ENCODE measurements at places on chromosomes 13 and 19.

- DNase-seq = no peak
Observed at GRCh38 chr19:53662209-53662608, 30.4 kb downstream of the DPRX start.

- DNase-seq = no peak
Observed at GRCh38 chr19:40799558-40800338, 757 bp downstream of the EGLN2 start.

DNA sequence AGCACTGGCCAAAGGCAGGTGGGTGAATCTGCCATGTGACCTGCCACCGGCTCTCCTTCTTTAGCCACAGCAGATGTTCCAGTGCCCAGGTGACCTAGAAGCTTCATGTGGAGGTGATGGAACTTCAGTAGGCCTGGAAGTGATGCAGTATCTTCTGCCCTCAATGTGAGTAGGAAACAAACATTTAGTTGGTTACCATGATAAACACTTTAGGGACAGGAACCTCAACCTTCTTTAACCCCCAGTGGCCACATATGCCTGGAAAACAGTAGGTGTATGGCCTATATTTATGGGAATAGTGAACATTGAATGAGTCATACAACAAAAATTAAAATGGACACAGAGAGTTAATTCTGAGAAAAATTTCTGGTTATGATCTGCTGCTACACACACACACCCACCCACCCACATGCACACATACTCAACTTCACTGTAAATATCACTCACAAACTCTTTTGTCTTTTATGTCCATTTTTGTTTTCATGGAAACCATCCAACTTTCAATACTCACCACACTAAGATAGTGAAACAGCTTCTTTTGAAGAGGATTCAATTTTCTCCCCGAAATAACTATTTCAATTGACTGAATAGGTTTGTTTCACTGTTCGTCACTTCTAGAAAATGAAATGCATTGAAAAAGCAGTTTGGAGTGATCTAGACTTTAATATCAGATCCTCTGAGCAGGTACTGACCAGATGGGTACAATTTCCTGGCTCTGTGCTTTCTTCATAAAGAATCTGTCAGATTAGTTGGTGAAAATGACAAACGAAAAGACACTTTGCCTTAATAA lies 97.3 kb downstream of the STARD13 start:
- DNase-seq = no peak

- no peak for DNase-seq
Observed at GRCh38 chr13:114110091-114110829, 22.2 kb downstream of the RASA3 start.

DNA sequence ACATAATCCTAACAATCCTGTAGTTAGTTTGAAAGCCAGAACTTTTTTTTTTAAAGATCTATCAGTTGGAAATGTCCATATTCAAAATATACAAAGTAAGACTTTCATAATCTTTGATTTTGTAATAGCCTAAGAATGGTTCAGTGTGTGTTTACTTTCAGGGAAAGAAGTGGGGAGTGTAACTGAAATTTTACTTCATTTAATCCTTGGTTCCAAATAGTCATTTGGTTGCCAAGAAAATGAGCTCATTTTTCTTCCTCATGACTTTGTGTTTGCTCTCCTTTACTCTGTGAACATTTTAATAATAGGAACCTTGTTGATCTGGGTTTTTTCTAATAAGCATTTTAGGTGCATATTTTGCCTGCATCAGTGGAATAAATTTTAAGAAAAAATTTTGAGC lies 278.8 kb downstream of the SLITRK6 start:
- DNase-seq = no peak

DNA sequence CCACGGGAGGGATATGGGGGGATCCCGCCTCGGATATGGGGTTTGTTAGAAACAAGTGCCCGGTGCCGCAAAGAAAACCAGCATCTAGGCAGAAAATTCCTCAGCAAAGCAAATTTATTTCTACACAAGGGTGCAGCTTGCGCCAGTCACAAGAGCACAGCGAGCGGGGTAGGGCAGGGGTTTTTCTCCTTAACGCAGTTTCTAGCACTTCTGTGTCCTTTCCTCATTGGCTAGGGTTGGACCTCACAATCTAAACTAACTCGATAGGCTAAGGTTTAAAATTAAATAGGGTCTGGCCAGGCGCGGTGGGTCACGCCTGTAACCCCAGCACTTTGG lies 595 bp downstream of the ZNF440 start:
- DNase-seq = no peak

DNA sequence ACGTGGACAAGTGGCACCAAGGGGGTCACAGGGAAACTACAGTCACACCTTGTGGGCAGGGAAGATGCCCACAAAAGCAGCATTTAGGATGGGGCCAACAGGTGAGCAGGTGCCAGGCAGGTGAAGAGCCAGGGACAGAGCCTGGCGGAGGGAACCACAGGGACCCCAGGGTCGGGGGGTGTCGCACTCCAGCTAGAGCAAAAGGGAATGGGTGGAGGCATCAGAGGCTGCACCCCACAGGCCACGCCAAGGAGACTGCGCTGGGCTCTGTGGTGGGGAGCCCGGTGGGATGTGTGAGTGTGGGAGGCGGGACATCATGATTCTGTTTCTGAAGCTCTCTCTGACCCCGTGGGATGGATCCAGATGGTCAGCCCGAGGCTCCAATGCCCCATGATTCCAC lies 66.7 kb downstream of the EPS15L1 start:
- DNase-seq = no peak

DNA sequence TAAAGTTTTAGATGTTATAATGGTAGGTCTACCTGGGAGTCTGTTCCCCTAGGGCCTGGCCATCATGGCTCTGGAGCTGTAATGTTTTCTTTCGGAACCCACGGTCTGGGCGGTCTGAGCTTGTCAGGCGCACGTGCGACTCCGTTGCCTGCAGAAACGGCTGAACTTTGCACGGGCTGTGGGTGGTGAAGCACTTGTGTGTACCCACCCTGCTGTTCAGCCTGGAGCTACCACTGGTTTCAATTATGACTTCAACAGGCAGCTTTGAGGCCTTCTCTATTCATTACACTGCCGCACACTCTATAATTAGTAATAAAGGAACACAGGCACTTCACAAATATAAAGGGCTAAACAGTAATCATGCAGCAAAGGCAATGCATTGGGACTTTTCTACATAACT lies 6.0 kb downstream of the PCDH8 start:
- DNase-seq = no peak

DNA sequence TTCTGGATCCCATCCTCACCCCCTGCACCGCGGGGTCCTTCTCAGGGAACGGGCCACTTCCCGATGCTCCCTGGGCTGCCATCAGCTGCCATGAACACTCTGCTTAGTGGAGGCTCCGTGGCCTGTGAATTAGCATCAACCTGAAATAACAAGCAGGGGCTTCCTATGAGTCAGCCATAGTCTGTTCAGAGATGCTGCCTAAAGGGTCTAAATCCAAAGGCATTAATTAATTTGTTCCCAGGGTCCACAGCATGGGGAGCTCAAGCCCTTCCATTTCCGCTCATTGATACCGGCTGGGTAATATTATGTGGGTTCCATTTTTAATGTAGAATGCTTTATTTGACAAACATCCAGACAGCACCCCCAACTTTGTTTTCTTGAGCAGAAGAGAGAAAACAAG lies 341.9 kb upstream of the TMTC4 start:
- no peak for DNase-seq

- DNase-seq = no peak
Observed at GRCh38 chr13:21063031-21063430, 1.6 kb upstream of the LATS2 start.

- no peak for DNase-seq
Observed at GRCh38 chr19:8004723-8005513, 523 bp downstream of the ELAVL1 start.

GRCh38 chr13:33032037-33032625 lies 15.9 kb downstream of the KL start:
- DNase-seq = no peak

GRCh38 chr19:28656644-28657043 lies 556.3 kb downstream of the UQCRFS1 start:
- DNase-seq = no peak

DNA sequence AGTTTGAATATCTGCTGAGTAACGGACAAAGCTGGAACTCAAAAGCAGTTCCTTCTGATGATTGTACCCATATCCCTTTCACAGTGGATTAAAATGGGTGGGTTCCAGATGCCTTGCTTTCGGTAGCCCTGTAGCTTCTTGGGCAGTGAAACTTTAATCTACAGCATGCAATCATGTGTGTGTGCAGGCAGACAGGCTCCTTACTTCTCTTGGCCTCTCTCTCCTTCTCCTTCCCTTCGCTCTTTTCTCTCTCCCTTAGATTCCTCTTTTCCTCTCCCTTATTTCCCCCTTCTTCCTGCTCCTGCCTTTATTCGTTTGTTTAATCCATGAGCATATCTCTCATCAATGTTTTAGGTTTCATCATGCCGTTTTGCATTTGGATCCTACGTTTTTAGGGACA lies 8.1 kb downstream of the DGKH start:
- DNase-seq = no peak

GRCh38 chr19:6948884-6949283 lies 61.5 kb downstream of the ADGRE1 start:
- DNase-seq = no peak

DNA sequence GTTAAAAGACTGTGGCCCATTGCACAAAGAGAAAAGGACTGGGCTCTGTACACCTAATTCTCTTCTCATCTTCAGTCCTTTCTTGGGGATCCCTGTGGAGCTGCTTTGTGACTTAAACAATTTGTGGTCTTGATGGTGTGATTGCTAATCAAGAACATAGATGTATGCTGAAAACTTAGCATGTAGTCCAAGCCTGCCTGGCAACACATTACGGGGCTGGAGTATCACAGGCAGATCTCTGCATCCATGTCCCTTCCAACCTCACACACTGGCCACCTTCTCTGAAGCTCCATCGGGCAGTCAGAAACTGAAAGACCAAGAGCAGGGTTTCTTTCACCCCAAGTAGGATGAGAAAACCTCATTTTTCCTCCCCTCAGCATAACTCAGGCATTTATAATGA lies 69.6 kb upstream of the ARGLU1 start:
- DNase-seq = no peak

- no peak for DNase-seq
Observed at GRCh38 chr19:3748965-3749364, 12.5 kb downstream of the APBA3 start.

DNA sequence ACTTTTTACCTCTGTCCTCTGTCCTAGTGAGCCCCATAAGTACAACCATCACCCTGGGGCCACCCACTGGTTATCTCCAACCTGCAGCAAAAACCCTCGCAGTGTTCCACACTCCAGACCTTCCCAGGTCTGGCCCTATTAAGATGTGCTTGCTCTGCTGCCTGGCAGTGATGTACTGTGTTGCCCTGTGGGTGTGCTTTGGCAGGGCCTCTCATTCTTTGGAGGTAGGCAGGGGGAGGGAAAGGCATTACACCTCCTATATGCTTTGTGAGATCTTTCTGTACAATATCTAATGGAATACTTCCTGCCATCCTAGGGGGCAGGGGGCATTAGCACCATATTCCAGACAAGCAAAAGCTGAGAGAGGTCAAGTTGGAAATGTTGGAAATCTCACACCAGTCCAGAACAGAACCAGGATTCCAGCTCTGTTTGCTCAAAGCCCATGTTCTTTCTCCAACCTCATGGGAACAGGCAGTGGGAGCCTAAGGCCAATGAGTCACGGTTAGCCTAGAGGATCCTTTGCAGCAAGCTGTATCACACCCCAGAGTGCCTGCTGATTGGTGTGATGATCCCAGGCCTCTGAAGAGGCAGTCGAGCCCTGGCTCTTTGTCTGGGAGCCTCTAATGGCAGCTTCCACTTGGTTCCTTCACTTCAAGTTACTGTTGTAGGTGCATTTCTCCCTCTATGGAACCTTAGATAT lies 59.7 kb upstream of the UBL3 start:
- no peak for DNase-seq

DNA sequence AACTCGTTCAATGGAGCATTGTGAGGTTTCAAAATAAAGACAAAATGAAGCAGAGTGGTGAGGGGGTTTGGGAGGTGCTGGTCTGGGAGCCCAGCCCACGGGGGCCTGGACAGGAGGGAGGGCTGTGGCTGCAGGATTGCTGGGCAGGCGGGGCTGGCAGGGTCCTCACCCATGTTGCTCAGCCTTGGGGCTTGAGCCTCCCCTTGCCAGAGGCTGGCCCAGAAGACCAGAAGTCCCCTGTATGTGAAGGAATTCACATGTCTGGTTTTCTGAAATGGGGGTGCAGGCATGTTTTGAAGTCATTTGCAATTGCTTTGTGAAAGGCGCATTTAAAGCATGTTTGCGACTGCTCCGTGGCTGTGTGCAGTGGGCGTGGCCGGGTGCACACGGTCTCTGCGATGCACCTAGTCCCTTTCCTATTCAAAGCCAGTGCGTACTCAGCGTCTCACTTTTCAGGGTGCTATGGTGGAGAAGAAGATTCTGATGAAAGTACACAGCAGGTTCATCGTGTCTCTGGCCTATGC lies 2.3 kb downstream of the GRK1 start:
- no peak for DNase-seq

- no peak for DNase-seq
Observed at GRCh38 chr19:7533281-7533885, 2.1 kb upstream of the PNPLA6 start.
